ENCODE measurements at places on chromosomes 16 and 17.

- no peak for DNase-seq
Observed at GRCh38 chr17:81578038-81578441, 25.9 kb upstream of the FAAP100 start.

GRCh38 chr17:39073353-39073752 lies 78.1 kb downstream of the PLXDC1 start:
- DNase-seq = no peak

- DNase-seq = peak; percentile 75
Observed at GRCh38 chr17:31394544-31394943, 3.1 kb downstream of the RAB11FIP4 start.

DNA sequence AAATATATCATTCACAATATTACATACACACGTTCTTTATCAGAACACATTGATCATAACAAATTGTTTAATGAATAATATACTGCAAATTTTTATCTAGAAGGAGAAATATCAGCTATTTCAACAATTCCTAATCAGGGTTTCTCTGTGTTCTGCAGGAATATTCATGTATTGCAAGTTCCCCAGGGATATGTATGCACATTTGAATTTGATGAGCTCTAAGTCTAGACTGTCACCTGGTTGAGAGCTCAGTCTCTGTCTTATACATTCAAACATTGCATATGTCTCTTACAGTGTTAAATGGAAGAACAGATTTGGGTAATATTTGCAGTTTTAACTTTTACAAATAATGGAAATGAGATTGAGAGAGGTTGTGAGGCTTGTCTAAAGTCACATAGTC lies 829.7 kb downstream of the CDH11 start:
- no peak for DNase-seq

GRCh38 chr17:67544364-67544955 lies 167.4 kb downstream of the PITPNC1 start:
- DNase-seq = no peak

DNA sequence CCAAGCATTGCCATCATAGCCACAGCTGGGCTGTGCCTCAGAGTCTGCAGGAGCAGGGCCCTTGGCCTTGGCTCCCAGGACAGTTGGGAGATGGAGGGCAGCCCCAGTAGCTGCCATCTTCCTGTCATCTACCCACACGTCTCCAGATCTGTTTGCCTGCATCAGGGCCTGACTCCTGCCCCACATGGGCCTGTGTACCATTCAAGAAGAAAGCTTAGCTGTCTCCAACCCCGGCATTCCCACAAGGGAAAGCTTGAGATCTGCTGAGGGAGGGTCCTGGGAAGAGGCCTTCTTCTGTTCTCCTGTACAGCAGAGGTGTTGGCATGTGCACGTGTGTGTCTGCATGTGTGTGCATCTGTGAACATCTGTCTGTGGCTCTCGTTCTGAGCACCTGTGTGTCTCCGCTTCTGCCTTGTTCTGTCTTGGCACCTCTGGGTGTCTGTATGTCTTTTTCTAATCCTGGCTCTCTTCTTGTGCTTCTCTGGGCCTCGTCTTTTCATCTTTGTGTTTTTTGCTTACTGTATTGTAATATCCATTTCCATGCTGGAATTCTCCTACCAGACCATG lies 122.2 kb downstream of the MRM1 start:
- DNase-seq = no peak

- DNase-seq = no peak
Observed at GRCh38 chr16:67858500-67858899, 11.0 kb upstream of the CENPT start.

GRCh38 chr16:58563775-58564174 lies 48.5 kb downstream of the SETD6 start:
- no peak for DNase-seq

GRCh38 chr16:85274924-85275323 lies 162.7 kb upstream of the CIBAR2 start:
- no peak for DNase-seq

DNA sequence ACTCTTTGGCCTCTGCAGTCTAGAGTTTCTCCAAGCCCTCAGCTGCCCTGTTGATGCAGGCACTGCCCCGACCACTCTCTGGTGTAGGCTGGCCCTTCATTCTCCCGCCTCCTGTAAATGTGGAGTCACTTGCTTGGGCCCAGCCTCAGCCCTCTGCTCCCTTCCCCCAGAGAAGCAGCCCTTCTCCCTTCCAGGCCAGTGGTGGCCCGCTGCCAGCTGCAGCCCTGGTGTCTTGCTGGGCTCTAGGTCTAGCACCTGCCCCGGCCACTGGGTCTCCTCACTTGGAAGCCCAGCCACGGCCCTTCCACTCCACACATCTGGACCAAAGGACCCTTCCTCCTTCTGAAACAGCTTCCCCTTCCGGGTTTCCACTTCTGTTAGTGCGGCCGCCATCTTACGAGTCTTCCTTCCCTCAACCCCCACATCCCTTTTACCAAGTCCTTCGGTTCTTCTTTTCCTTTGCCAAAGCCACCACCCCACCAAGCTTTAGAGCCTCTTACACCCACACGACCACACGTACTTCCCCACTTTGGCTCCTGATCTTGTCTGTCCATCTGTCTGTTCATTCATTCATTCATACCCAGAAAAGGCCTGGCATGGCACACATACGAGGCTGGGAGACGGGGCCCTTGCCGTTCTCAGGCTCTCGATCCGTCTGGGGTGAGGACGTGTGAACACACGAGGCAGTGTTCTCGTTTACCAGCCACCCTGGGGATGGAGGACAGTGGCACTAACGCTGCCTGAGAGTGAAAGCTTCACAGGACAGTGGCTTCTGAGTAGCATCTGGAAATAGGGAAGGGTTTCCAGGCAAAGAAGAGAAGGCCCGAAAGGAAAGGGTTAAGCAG lies 68.0 kb downstream of the ABR start:
- peak; percentile 69 for DNase-seq

- DNase-seq = no peak
Observed at GRCh38 chr17:42058063-42058462, 7.7 kb upstream of the C17orf113 start.

DNA sequence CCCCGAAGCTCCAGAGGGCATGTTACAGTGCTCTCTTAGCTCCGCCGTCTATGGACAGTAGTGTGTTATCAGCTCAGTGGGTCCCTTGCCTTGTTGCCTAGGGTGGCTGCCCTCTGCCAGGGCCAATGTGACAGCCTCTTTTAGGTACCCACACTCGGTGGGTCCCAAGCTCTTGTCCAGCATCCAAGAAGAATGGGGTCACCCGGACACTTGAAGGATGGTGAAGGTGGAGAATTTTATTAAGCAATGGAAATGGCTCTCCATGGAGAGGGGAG lies 57.0 kb downstream of the RNF213 start:
- no peak for DNase-seq

GRCh38 chr17:42980274-42980765 lies at the start of gene RUNDC1:
Gene RUNDC1 (plus strand): TSS chr17:42980565. CDS start chr17:42980577, 12 bp downstream.
- DNase-seq = peak; percentile 90

DNA sequence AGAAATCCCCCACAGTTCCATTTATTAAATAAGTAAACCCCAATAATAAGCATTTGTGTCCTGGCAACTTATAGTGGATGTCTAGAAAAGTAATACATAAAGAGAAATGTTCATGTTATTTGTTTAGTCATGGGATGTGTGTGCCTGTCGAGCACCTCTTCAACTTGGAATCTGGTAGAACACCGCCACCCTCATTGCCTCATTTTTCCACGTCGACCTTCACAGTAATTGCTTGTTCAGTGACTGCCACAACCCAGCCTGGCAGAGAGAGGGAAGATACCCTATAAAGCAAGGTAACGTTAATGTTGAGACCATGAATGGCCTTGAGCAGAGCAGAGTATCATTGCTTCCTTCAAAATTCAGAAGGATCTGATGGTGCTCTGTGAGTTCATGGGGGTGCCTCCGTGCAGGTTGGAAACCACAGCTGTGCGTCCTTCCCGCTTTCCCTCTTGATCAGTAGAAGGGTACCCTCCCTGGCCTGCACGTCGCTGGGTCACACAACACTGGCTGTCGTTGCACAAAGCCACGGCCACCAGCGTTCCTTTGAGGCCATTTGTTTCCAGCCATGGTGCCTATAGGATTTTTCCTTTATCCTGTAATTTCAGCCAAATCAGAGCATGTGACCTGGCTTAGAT lies 3.7 kb upstream of the DNASE1 start:
- no peak for DNase-seq

DNA sequence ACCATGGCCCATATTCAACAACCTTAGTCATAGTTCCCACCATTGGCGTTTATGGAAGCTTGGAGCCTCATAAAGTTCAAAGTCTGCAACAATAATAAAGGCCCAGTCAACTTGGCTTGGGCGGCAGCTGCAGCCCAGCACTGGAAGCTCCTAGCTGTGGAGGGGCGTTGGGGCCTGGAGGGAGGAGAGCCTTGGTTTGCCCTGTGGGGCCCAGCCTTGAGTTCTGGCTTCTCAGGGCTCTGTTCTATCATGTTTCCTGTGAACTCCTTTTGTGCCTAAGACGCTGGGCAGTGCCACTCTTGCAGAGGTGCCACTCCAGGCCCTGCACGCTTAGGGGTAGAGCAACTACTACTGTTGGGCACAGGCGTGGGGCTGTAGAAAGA lies 927 bp upstream of the ENGASE start:
- DNase-seq = no peak

GRCh38 chr17:63029541-63029940 lies 63.5 kb downstream of the TANC2 start:
- DNase-seq = no peak

DNA sequence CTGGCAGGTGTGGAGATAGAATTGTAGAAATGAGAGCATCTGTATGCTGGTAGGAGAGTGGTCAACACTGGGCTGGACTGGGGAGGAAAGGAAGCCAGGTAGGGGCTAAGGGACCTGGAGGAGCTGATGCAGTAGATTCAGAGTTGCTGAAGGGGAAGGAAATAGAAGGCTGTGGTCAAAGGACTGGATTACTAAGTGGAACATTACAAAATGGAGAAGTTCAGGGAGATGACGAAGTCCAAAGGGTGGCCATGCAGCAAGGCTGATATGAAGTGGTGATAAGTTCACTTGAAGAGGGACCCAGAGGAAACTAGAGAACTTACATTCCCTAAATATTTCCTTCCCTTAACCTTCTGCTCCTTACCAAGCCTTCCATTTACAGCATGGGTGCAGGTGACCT lies 8.6 kb upstream of the CCL2 start:
- DNase-seq = peak; percentile 84

DNA sequence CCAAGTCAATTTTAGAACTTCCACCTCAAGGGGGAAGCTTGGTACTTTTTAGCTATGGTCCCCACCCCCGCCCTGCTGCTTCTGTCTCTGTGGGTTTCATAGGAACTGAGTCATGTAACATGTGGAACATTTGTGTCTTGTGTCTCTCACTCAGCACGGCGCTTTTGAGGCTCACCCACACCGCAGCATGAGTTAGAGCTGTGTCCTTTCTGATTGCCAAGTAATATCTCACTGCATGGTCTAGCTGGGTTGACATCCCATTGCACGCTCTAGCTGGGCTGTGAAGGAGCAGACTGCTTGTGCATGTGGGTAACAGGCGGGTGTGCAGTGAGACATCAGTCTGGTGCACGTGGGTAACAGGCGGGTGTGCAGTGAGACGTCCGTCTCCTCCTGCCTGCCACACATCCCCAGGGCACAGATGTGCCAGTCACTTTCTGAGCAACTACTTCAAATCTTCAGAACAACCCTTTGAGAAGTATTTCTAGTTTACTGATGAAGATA lies 26.4 kb upstream of the SLC7A5 start:
- peak; percentile 68 for DNase-seq

- no peak for DNase-seq
Observed at GRCh38 chr17:75694536-75694935, 26.7 kb upstream of the ITGB4 start.

- DNase-seq = no peak
Observed at GRCh38 chr16:86515777-86516622, 5.7 kb downstream of the FOXF1 start.

DNA sequence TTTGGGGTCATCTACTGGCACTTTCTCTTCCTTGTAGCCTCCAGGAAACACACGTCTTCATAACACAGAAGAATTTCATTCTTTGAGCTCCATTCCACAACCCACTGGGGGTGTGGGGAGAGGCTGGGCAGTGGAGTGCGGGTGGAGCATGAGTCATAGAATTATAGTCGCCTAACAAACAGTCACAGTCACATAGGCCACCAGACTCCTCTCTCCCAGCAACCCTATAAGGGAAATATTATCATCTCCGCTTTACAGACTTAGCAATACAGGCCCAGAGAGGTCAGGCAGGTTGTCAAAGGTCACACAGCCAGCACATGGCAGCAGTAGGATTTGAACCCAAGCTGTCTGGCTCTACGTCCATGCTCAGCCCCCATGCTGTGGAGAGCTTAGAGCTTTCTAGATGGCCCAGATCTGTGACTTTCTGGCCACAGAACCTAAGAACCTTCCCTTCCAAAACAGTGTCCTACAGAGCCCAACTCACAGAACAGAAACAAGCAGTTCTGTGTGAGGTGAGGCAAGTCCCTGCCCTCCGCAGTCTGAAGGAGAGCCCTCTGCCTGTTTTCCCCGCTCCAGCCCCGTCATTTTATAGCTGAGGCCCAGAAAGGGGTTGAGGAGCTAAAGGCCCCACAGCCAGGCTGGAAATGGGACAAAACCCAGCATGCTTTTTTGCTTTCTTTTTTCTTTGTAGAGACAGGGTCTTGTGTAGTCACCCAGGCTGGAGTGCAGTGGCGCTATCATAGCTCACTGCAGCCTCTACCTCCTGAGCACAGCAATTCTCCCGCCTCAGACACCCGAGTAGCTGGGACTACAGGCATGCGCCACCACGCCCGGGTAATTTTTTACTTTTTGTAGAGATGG lies 10.7 kb upstream of the LITAF start:
- peak; percentile 58 for DNase-seq

- DNase-seq = no peak
Observed at GRCh38 chr17:146983-147761, 9.8 kb downstream of the SCGB1C2 start.

DNA sequence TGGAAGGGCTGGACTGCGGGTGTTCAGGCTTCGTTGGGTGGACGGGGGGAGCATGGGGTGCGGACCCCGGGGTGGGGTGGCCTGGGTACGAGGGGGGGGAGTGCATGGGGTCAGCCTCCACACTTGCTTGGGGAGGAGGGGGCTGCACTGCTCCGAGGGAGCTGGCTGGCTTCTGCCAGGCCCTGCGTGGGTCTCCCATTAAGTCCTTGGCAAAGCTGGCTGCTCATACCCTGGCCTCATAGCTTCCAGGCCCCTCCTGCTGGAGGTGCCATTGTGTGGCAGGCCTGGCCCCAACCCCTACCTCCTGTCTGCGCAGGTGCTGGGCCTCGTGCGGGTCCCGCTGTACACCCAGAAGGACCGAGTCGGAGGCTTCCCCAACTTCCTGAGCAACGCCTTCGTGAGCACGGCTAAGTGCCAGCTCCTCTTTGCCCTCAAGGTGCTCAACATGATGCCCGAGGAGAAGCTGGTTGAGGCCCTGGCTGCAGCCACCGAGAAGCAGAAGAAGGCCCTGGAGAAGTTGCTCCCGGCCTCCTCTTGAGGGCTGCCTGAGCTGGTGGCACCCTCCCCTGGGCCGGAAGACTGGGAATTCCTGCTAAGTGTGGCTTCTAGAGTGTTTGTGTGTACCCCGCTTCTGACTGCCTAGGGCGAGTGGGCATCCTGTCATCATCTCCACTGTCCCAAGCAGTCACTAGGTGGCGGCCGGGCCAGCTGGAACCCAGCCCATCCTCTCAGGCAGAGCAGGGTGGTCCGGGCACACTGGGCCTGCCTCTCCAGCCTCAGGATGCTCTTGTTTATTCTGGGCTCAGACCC lies 1.5 kb downstream of the NUDT16L1 start:
- DNase-seq = no peak

- peak; percentile 99 for DNase-seq
Observed at GRCh38 chr16:30092373-30093010, 768 bp upstream of the TBX6 start.

Measured in KBM-7 (cell line).